ENCODE measurements at places on chromosomes 16 and 17. TPM values are rescaled to one million over a fixed set of nuclear protein-coding genes. Genes with fewer than 3 reads are reported as not detected.

DNA sequence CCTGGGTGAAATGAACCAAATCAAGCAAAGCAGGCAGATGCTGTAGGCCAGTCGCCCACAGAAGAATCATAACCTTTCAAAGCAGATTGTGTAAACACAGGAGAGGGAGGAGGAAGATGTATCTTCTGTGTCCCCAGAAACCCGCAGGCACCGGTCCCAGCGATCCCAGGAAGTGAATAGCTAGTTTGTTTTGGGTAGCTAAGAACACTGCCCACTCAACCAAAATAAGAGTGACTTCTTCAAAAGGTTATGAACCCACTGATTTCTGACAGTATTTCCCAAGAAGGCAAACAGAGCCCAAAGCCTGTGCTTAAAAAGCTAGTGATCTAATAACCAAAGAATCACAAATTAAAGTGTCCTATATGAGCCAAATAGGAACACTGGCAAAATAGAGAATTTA, 67.8 kb downstream of the GRIN2A start:
- DNase-seq: no peak

GRCh38 chr16:19560078-19560477, 4.6 kb downstream of the VPS35L start:
- no peak for DNase-seq

The COPZ2 gene
- total RNA-seq: 4.9 TPM

- DNase-seq: no peak
These were observed 15.7 kb downstream of the PDP2 start for GRCh38 chr16:66895999-66896398.

- DNase-seq: peak; percentile 82
These were observed 5.4 kb upstream of the ZNF213 start for GRCh38 chr16:3129137-3130131.

GRCh38 chr17:33939959-33940358, 315.1 kb upstream of the CCL2 start:
- no peak for DNase-seq
